Panc1 (cell line): ENCODE measurements at places on chromosomes 4 and X. TPM values are rescaled to one million over a fixed set of nuclear protein-coding genes. Genes with fewer than 3 reads are reported as not detected.

GRCh38 chr4:120873554-120873953 is 49.0 kb downstream of the PRDM5 start:
- H3K36me3 ChIP-seq = no peaks in the 10 kb centered on the region
- H3K27ac ChIP-seq = no peak overlapping the region
- H3K4me1 ChIP-seq = peaks cover 3% of the 10 kb centered on the region; the same call in 1 of the 2 replicates
- no peak for DNase-seq

GRCh38 chr4:161949946-161950725 is 213.7 kb downstream of the FSTL5 start:
- H3K4me1 ChIP-seq = no peaks in the 10 kb centered on the region
- no peaks in the 10 kb centered on the region for H3K27me3 ChIP-seq
- H3K27ac ChIP-seq = no peak overlapping the region

DNA sequence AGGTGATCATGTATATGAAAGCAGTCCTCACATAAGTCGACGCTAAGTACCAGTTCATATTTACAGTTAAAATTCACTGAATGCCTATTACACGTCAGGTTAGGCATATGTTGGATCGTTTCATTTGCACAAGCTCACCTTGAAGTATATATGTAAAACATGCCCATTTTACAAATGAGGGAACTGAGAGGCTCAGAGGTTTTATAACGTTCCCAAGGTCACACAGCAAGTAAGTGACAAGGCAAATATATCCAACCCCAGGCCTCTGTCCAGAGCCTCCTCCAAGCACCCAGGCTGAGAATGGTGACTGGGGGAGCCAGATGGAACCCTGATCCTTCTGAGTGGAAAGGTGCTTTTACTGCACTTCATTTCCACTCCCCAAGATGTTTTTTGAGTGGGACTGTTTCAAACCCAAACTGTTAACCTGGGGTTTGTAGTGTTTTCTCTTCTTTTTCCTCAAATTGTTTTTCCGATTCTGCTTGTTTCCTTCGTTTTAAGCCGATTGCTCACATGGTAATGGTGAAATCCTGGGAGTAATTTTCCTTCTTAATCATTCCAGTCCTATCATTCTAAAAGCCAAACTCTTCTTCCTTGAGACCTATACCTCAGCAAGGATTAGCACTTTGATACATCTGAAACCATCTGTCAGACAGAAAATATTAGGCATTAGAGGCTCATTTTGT is 791 bp downstream of the SMIM20 start:
- H3K27me3 ChIP-seq = no peaks in the 10 kb centered on the region
- no peaks in the 10 kb centered on the region; the same call in 1 of the 2 replicates for H3K4me1 ChIP-seq
- peak overlapping the region; percentile 85 for H3K4me3 ChIP-seq

- no peaks in the 10 kb centered on the region for H3K27me3 ChIP-seq
- no peak for DNase-seq
- peak overlapping the region; percentile 74 for H3K4me3 ChIP-seq
- H3K4me1 ChIP-seq = peaks cover 10% of the 10 kb centered on the region
Observed at GRCh38 chr4:183097231-183098018, 1.6 kb upstream of the WWC2 start.

GRCh38 chr4:92305878-92306520 is 2.2 kb downstream of the GRID2 start:
- no peaks in the 10 kb centered on the region for H3K36me3 ChIP-seq
- H3K27me3 ChIP-seq = peaks cover 9% of the 10 kb centered on the region
- peak overlapping the region; percentile 46 for H3K4me3 ChIP-seq
- H3K27ac ChIP-seq = no peak overlapping the region
- H3K4me1 ChIP-seq = peaks cover 6% of the 10 kb centered on the region

- no peaks in the 10 kb centered on the region for H3K36me3 ChIP-seq
- no peak for DNase-seq
- H3K27ac ChIP-seq = no peak overlapping the region
- H3K4me1 ChIP-seq = no peaks in the 10 kb centered on the region
- no peaks in the 10 kb centered on the region for H3K27me3 ChIP-seq
Observed at GRCh38 chr4:66062921-66063320, 392.6 kb upstream of the EPHA5 start.

GRCh38 chr4:82782626-82783345 is 15.8 kb downstream of the SCD5 start:
- H3K4me1 ChIP-seq = no peaks in the 10 kb centered on the region; the same call in 1 of the 2 replicates
- no peak overlapping the region for H3K4me3 ChIP-seq
- no peaks in the 10 kb centered on the region for H3K27me3 ChIP-seq

DNA sequence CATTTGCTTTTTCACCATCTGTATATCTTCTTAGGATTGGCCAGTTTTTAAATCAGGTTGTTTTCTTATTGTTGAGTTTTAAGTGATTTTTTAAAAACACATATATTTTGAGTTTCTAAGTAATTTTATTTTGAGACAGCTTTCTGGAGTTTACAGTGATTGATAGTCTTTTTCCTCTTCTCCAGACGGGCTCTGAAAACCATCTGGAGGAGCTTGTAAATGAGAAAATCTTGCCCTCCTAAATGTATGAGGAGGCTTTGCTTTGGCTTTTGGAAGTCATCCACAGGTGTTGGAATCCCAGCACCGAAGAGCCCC is 160.2 kb downstream of the SOWAHB start:
- H3K27me3 ChIP-seq = no peaks in the 10 kb centered on the region
- no peaks in the 10 kb centered on the region for H3K36me3 ChIP-seq
- no peak overlapping the region for H3K27ac ChIP-seq
- DNase-seq = no peak

GRCh38 chrX:22026731-22027130 is 5.4 kb upstream of the PHEX start:
- DNase-seq = no peak
- H3K4me1 ChIP-seq = no peaks in the 10 kb centered on the region
- H3K36me3 ChIP-seq = no peaks in the 10 kb centered on the region
- no peak overlapping the region for H3K27ac ChIP-seq
- no peak overlapping the region for H3K4me3 ChIP-seq

DNA sequence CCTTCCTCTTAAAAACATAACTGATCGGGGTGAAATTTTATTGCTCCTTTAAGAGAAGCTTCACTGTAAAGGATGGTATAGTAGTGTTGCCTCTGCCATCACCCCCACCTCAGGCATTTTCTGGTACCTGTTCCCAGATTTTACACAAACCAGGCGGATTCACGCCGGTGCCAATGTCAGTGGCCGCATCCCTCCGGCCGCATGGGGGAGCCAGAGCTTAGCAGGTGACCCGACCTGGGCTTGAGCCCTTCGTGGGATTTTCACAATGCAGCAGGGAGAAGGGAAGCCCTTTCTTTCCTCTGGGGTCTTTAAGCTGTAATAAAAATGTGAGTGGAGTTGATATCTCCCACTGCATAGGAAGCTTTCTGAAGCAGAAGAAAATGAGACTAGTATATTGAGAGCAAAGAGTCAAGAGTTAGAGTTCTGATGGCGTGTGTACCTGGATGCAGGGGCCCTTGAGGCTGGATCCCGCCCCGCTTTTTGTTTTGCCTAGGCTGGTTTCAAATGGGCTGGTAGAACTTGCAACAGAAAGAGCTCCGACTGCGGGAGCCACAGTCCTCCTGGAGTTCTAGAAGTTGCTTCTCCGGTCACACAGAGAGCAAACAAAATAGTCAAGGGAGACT is 59.4 kb downstream of the POLR2B start:
- no peak overlapping the region for H3K27ac ChIP-seq
- no peak overlapping the region for H3K4me3 ChIP-seq
- DNase-seq = no peak
- no peaks in the 10 kb centered on the region for H3K27me3 ChIP-seq

DNA sequence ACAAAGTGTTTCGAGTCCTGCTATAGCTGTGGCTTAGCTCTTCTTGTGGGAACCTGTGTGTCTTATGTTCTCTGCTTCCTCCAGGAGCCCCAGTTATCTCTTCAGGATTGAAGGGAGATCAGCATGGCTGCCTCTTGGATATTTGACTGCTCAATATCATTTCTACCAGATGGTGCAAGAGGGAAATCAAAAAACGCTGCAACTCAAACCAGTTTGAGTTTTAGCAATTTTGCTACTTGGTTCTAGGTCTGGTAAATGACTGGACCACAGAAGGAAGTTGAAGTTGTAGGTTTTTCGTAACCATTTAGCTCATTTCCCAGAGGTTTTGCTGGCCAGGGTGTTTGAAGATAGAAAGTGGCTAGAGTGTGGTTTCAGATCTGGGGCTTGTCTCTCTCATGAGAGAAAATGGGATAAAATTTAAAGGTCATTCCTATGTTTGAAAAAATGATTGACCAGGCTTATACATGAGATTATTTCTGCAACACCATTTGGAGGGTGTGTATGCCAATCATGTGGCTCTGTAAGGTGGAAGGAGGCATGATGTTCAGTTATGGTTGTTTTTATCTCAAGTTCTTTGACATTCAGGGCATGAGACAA is 210.4 kb downstream of the SPRY1 start:
- H3K27ac ChIP-seq = peak overlapping the region; percentile 68; the same call in 1 of the 2 replicates
- no peak overlapping the region for H3K4me3 ChIP-seq
- no peaks in the 10 kb centered on the region for H3K36me3 ChIP-seq
- no peak for DNase-seq

GRCh38 chr4:144421056-144421455 is 224.9 kb upstream of the HHIP start:
- no peaks in the 10 kb centered on the region for H3K4me1 ChIP-seq
- DNase-seq = no peak
- H3K27ac ChIP-seq = no peak overlapping the region
- no peaks in the 10 kb centered on the region for H3K36me3 ChIP-seq
- H3K27me3 ChIP-seq = no peaks in the 10 kb centered on the region

GRCh38 chrX:73647632-73648322 is 84.8 kb downstream of the CHIC1 start:
- H3K27me3 ChIP-seq = no peaks in the 10 kb centered on the region
- DNase-seq = no peak
- H3K4me3 ChIP-seq = no peak overlapping the region
- H3K36me3 ChIP-seq = no peaks in the 10 kb centered on the region
- no peak overlapping the region for H3K27ac ChIP-seq

DNA sequence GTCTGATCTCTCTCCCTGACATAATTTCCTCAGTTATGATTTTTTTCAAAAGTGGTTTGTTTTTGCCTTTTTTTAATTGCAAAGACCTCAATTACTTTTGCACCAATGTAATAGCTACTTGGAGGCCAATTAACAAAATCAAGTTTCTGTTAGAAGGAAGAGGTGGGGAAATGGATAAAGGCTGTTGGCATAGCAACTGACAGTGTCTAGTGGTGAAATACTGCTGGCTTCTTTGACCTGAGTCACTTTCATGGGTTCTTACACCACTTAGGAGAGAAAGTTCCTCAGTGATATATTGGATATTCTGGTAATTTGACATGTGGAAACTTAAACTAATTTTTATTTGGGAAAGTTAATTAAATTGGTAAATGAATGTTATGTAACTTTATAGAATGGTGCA is 26.5 kb upstream of the ATP8A1 start:
- no peak for DNase-seq
- no peaks in the 10 kb centered on the region for H3K4me1 ChIP-seq
- H3K36me3 ChIP-seq = no peaks in the 10 kb centered on the region
- H3K4me3 ChIP-seq = no peak overlapping the region

- DNase-seq = no peak
- no peak overlapping the region for H3K27ac ChIP-seq
- H3K36me3 ChIP-seq = no peaks in the 10 kb centered on the region
- H3K4me1 ChIP-seq = peaks cover 7% of the 10 kb centered on the region
- H3K27me3 ChIP-seq = no peaks in the 10 kb centered on the region
Observed at GRCh38 chr4:2075987-2076907, 17.1 kb downstream of the NAT8L start.

DNA sequence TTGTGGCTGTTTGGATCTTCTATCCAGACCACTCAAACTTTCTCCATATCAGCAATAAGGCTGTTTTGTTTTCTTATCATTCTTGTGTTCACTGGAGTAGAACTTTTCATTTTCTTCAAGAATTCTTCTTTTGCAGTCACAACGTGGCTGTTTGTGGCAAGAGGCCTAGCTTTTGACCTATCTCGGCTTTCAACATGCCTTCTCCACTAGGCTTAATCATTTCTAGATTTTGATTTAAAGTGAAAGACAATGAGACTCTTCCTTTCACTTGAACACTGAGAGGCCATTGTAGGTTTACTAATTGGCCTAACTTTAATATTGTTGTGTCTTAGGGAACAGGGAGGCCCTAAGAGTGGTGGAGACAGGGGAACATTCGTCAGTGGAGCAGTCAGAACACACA is 19.1 kb downstream of the FGF2 start:
- H3K4me3 ChIP-seq = no peak overlapping the region
- H3K36me3 ChIP-seq = no peaks in the 10 kb centered on the region; the same call in 1 of the 2 replicates
- H3K27ac ChIP-seq = no peak overlapping the region
- H3K4me1 ChIP-seq = no peaks in the 10 kb centered on the region
- no peak for DNase-seq

GRCh38 chr4:2874861-2875260 is 31.2 kb downstream of the ADD1 start:
- no peak overlapping the region for H3K4me3 ChIP-seq
- no peak overlapping the region for H3K27ac ChIP-seq
- no peaks in the 10 kb centered on the region for H3K27me3 ChIP-seq
- H3K4me1 ChIP-seq = no peaks in the 10 kb centered on the region; the same call in 1 of the 2 replicates
- DNase-seq = no peak
- no peaks in the 10 kb centered on the region for H3K36me3 ChIP-seq

- no peak for DNase-seq
- no peaks in the 10 kb centered on the region for H3K36me3 ChIP-seq
- H3K27me3 ChIP-seq = no peaks in the 10 kb centered on the region
Observed at GRCh38 chrX:11629593-11630211, 36.0 kb downstream of the ARHGAP6 start.

DNA sequence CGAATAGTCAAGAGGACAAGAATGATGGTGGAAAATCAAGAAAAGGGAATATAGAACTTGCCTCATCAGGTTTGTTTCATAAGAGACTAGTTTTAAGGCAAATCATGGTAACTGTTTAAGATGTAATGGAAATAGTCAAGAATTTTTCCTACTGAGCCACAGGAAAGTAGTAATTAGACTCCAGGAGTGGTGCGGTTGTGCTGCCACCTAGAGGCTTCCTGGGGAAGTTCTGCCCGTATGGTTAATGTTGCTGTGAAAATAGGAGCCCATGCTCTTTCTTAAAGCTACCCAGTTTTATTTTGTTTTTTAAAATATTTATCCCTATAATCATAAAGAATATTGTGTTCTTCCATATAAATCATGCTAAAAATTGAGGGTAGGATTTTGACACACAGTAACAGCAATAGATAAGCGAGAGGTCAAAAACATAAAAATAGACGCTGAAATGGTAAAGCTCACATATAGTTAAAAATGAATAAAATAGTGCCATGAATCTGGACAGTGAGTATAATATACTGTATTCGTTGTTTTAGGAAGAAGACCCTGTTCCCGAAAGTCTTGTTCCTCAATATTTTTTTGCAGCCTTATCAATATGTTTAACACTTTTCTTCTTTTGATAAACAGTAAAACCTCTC is 87.0 kb downstream of the PHOX2B start:
- peak; percentile 36 for DNase-seq
- H3K27me3 ChIP-seq = 0 out of 2 replicates have a peak, but pooled peaks cover 2% of the 10 kb centered on the region
- no peaks in the 10 kb centered on the region; the same call in 1 of the 2 replicates for H3K36me3 ChIP-seq
- H3K4me3 ChIP-seq = no peak overlapping the region
- H3K27ac ChIP-seq = no peak overlapping the region

Gene SPANXN3
- not detected for total RNA-seq

Gene XK
- 1.3 TPM for total RNA-seq

Gene GABRQ
- 0.03 TPM for total RNA-seq

Gene DCAF12L1
- not detected for total RNA-seq

Gene ZNF518B
- 20.8 TPM for total RNA-seq

Gene FGF2
- total RNA-seq = 21.7 TPM

Gene AIFM1
- 96.6 TPM for total RNA-seq

Gene ITGB1BP2
- total RNA-seq = 1.4 TPM

Gene FABP2
- total RNA-seq = not detected
